ENCODE measurements at places on chromosomes 4 and X. TPM values are rescaled to one million over a fixed set of nuclear protein-coding genes. Genes with fewer than 3 reads are reported as not detected.

The SUPT20HL2 gene
- 0.11 TPM for polyA plus RNA-seq

DNA sequence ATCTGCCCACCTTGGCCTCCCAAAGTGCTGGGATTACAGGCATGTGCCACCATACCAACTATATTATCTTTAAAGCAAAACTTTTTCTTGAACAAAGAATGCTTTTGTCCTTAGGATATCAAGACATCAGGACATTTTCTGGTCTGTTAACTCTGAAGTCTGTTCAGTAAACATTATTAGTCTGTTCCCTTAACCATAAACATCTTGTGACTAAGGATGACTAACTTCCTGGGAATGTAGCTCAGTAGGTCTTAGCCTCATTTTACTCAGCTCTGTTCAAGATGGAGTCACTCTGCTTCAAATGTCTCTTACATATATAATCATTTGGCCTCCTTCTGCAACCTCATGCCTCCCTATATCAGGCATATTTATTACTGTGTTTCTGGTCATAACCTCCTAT, 122.9 kb downstream of the UBE2NL start:
- no peak for DNase-seq

GRCh38 chrX:47683829-47684205, 24.8 kb upstream of the UXT start:
- no peak for DNase-seq

GRCh38 chrX:318068-318738, 393 bp downstream of the GTPBP6 start:
- DNase-seq, result peak; percentile 82

DNA sequence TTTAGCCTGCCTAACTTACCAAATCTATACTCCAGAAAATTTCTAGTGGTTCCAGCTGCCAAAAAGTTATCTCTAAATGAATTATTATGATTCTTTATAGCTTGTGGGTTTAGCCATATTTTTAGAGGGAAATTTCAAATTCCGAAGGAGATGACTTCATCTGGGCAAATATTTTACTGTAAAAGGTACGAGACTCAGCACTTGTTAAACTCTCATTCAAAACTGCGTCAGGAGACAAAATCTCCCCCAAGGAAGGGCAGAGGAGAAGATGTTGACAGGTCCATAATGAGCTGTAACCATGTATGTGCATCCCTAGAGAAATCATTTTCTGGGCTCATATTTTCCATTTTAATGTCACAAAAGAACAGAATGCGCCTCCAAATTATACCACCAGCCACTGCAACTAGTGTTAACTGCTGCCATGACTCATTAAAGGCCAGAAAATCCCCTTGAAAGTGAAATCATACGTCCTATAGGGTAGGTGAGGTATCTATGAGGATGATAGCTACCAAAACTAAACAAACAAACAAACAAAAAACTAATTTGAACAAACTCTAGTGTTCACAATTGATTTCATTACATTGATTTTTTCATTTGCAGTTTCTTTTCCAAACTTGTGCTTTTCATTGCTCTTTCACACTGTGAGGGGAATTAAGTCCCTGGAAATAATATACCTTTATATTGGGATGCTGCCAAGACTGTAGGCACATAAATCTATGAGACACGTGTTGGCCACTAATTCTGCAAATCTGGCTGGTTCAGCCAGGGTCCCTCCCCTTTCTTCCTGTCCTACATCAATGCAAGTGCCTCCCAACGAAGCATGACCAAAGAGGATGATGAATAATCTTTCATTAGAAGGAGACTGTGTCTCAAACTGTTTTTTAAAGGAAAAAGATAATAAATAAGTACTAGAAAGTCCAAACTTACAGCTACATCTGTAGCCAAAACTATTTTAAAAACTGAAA, 85.8 kb downstream of the ARHGAP6 start:
- no peak for DNase-seq

DNA sequence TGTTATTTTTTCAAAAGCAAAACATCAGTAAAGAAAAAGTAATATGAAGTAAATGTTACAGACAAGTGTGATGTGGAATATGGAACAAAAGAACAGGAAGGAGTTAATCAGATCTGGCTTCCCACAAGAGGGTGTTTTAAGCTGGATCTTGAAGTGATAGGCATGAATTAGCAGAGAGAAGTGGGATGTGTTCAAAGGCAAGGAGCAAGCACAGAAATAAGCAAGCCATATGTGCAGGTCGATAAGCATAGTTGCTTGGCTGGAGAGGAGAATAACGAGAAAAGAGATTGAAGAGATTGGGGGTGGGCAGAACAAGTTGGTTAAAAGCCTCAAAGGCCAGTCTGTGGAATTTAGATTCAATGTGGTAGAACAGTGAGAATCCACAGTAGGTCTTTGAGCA, 60.9 kb upstream of the PRPS1 start:
- DNase-seq, result no peak

The SERPINA7 gene
- 0.19 TPM for polyA plus RNA-seq

The GLRA2 gene
- polyA plus RNA-seq, result 0.20 TPM

DNA sequence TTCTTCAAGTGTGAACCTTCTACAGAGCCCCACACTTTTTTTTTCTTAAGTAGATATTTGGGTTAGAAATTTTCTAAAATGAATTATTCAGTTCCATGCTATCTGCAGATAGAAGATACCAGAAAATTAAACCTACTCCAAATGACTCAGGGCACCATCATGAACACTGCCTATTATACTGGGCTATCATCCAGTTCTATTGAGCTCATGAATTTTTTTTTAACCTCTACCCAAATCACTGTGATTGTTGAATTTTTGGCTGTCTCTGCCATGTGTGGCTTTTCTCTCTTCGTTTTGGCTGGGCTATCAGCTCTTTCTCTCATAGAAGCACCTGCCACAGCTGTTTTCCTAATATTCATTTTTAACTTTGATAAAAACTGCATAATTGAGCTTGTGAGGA, 31.0 kb upstream of the SLC34A2 start:
- DNase-seq, result no peak

DNA sequence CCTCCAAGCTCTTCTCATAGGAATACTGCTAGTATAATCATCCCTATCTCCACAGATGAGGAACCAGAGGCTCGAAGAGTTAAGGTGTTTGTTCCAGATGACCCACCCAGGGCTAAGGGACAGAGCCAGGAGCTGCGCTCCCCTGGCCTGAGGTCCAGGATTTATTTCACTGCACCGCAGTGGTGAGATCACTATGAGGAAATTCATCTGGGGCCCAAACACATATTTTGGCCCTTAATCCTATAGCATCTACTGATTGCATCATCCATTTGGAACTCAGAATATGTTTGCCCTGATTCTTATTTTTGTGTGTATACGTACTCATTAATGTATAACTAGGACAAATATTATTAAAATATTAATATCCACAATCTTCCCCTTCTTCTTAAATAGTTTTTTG, 100.1 kb upstream of the RBPJ start:
- DNase-seq, result no peak

The MAGEA4 gene
- polyA plus RNA-seq, result not detected

- DNase-seq, result no peak
These were observed 63.0 kb downstream of the ARHGAP10 start for GRCh38 chr4:147794787-147795413.

DNA sequence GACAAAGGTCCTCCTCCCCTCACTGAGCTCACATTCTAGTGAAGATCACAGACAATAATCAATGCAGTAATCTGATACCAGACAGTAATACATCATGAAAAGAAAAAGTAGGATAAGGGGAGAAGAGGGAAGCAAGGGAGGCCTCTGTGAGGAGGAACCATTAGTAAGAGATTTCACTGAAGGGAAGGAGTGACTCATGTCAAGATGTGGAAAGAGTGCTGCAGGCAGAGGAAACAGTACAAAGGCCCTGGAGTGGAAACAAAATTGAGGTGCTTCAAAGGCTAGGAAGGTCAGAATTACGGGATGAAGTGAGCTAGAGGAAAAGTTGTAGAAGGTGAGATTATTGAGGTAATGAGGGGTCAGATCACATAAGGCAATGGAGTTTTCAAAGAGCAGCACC, 38.1 kb downstream of the LAMTOR3 start:
- no peak for DNase-seq

DNA sequence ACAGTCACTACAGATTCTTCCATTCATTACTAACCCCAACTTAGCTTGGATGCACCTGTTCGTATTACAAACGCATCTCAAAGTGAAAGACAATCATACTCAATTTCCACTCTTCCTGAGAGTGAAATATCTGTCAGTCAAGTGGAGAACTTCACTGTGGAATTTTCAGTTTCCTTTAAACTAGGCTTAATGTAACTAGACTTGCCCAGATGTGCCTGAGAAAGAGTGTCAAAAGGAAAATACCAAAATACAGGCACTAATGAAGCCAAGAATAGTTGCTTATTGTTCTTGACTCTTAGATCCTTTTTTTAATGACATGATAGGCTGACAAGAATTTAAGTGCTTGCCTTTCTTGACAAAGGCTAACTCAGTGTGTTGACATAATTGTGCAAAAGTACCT, 72.4 kb upstream of the NR3C2 start:
- DNase-seq, result no peak

- DNase-seq, result no peak
These were observed 12.5 kb upstream of the S100P start for GRCh38 chr4:6681191-6681590.

DNA sequence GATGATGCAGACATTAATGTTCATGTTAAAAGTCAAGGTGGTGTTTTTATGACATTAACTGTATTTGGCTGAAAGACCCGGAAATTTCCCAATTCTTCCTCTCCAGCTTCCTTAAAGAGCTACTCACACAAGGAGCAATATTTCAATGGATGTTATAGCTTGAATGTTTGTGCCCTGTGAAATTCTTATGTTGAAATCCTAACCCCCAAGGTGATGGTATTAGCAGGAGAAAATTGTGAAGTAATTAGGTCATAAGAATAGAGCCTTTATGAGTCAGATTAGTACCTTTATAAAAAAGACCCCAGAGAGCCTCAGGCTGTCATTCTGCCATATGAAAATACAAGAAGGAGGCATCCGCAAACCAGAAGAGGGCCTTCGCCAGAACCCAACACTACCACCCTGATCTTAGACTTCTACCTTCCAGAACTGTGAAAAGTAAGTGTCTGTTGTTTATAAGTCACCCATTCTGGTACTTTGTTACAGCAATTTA, 3.6 kb downstream of the TLR1 start:
- no peak for DNase-seq

GRCh38 chr4:176404621-176405020, 84.9 kb downstream of the SPCS3 start:
- DNase-seq, result no peak

The SPARCL1 gene
- polyA plus RNA-seq, result 158 TPM

The PPBP gene
- polyA plus RNA-seq, result 40.9 TPM

DNA sequence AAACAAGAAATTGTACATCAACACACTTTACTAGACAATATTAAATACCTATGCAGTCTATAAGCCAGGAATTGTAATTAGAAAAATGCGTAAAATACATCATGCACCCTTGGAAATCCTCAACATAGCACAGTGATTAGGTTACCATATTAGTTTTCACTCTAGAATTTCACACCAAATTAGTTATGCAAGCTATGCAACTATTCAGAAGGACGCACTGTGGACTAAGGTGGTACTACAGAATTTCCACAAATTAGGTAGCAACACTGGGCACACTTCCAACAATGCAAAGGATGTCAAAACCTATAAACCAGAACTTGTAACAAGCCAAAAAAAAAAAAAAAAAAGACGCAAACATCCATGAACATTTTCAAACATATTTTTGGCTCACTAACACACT, 71.1 kb upstream of the ZCCHC13 start:
- no peak for DNase-seq

The SAT1 gene
- polyA plus RNA-seq, result 292 TPM

DNA sequence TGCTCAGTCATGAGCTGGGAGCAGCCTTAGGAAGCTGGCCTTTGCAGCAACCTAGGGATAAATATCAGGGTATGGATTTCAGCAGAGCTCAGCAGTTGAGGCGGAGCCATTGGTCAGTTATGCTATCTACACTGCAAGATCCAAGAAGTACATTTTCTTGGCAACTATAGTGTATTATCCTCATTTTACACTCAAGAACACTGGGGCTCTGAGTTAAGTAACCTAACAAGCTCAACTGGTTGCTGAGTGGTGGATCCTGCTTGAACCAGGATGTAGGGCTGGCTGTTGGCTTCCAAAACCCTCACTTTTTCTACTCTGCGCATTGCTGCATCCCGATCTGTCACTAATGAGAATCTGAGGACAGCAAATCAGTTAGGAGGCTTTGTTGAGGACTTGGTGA, 1.5 kb upstream of the SCARB2 start:
- DNase-seq, result no peak

- DNase-seq, result no peak
These were observed 8.6 kb downstream of the DAPP1 start for GRCh38 chr4:99825272-99825671.

- DNase-seq, result no peak
These were observed 14.2 kb upstream of the FGF16 start for GRCh38 chrX:77433001-77433400.

DNA sequence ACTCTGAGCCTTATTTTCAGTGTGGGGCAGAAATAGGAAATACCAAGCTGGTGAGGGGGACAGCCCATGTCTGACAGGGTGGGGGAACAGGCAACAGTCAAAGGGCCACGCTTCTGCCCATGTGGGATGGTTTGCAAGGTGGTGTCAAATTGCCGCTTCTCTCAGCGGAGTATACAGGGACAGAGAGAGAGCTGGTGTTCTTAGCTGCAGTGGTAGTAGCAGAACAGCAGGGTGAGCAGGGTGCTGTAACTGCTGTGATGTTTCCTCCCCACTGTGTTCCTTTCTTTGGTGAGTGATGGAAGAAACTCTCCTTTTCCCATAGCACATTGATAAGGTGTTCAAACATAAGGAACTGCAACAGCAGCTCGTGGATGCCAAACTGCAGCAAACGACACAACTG, 37.9 kb downstream of the RBBP7 start:
- no peak for DNase-seq

DNA sequence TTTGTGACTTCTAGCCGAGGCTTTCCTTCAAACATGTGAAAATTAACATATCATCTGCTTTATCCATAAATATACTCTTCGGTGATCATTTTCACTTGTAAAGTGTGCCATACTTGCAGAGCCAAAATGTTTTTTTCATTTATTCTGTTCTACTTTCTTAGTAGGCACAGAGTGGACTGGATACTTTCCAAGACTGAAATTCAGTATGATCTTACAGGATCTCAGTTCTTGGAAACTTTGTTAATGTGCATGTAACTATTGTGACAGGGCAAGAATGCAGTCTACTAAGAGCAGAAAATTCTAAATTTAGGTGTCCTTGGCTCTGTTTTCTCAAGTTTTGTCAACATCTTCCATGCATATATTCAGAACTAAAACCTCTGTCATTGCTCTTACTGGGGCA, 284.9 kb downstream of the TEX13A start:
- no peak for DNase-seq

DNA sequence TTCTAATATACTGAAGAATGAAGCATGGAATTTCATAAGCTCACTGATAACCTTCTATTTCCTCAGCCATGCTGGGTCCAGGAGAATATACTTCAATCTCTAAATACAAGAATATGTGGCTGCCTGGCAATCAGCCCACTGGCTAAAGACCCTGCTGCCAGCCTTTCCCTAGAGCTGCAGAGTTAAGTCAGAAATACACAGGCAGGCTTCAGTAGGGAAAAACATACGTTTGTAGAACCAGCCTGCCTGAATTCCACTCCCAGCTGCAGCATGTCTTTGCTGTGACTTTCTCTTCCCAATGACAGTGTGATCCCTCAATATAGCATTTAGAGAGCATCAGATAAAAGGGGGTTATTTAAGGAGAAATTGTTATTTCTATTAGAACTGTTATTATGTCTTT, 289.1 kb downstream of the PCDH19 start:
- no peak for DNase-seq

- no peak for DNase-seq
These were observed 17.5 kb downstream of the SH3BP2 start for GRCh38 chr4:2810388-2810787.
